ENCODE measurements at places on chromosomes 12 and 14.
A peak's percentile ranks its signal among the peaks of the same experiment; 100 is the strongest.

GRCh38 chr12:111389635-111390034 is 16.1 kb upstream of the SH2B3 start:
- no peak for DNase-seq

- no peak for DNase-seq
Observed at GRCh38 chr14:65495196-65495595, 82.7 kb downstream of the FUT8 start.

DNA sequence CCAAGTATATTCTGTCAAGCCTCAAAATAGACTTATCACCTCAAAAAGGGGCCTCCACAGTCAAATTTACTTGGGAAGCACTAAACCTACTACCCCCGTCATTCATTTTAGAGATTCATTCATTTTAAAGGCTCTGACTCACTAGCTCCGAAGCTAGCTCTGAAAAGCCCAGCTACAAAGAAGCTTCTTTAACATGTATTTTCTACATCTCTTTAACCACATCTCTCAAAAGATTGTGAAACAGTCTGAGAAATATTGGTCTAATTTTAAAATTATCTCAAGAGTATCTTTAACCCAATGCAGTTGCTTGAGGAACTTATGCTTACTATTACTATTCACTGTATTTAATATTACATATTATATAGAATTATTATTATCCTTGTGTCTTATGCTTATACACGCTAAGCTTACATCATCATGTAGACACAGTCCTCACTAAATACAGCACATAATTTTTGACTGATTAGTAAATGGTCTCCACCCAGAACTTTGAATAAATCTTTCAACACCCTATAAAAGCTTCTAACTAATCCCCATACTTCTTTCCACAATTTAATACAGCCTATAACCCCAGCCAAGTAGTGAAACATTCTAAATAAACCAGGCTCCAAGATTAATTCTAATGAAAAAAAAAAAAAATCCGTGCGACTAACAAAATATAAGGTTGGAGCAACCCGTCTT is 7.8 kb downstream of the NT5DC3 start:
- no peak for DNase-seq

GRCh38 chr12:79689061-79689476 is 1.7 kb downstream of the PAWR start:
- no peak for DNase-seq

DNA sequence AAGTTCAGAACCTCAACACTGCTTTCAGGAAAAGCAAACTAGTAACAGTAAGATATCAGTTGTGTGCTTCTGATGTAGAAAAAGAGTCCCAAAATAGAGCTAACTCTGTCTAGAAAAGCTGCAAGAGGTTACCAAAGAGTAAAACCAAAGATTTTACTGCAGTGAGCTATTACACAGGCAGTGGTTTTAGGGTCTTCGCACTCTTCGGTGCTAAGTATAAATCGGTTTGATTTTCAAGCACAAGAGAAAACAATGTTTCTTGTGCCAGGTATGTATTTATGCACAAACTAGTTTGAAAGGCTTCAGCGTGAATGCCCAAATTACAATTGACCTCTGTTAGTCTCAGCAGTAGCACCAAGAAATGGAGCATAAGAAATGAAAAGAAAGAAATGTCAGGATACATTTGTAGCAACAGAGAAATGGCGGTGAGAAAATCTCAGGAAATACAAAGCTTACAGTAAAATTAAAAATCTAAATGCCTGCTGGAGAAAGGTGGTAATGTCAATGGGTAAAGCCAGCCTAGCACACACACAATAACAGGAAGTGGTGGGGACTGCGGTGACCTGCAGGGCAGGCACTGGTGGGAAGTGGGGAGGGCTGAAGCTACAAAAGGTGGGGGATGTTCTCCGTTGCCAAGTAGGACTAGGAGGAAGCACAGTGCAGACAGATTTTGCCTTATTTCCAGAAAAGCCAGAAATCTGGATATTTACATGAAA is 18.0 kb upstream of the DYRK2 start:
- peak; percentile 88 for DNase-seq

- DNase-seq: no peak
Observed at GRCh38 chr12:78725951-78726580, 138.5 kb upstream of the SYT1 start.

GRCh38 chr12:113162102-113163029 is 12.8 kb downstream of the CFAP73 start:
- DNase-seq: no peak

GRCh38 chr12:2198005-2198501 is 145.3 kb downstream of the CACNA1C start:
- DNase-seq: no peak

DNA sequence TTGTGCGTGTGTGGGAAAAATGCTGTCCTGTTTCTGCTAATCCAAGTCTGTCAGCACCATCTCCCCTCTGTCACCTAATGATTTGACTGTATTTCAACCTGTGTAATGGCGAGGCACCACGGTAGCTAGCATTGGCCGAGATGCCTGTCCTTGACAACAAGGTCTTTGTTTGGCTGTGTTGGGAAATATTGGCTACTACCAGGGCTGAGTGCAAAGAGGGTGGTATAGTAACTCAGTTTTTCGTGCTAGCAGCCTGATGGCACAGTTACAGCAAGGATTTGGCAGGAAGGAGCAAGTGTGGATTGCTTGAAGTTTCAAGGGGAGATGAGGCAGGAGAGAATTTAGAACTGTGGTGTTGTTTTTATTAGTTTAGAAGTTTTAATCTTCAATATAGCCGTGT is 440.3 kb upstream of the RGS6 start:
- DNase-seq: no peak

DNA sequence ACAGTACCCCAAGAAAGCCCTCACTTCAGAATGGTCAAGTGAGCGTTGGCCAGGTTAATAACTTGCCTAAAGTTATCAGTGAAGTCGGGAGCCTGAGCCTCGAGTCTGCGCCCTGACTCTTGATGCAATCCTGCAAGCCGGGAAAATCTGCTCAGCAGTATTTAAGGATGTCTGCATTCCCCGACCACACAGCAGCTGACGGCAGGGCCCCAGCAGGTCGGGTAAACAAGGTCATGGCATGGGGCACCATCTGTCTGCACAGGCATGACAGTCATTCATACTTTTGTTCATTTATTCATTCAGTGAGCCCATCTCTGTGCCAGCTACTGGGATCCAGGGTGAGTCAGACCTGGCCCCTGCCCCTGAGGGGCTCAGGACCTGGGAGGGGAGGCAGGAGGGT is 11.1 kb downstream of the ABCB9 start:
- DNase-seq: no peak

DNA sequence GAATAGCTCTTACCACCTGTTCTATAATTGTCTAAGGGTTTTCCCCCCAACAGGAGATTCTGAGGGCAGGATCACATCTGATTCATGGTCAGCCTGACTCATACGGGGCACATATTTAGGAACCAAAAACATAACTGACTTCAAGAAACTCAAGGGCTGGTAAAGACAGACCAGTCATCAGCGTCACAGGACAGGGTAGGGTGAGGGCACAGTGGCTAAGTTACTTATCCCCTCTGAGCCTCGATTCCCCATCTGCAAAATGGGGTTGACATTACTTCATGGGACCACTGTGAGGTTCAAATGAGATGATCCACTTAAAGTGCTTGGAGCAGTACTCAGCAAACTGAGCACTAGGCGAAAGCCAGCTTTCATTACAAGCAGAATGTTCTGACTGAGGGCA is 606 bp downstream of the CINP start:
- no peak for DNase-seq

- no peak for DNase-seq
Observed at GRCh38 chr12:119090276-119090675, 88.5 kb upstream of the HSPB8 start.

DNA sequence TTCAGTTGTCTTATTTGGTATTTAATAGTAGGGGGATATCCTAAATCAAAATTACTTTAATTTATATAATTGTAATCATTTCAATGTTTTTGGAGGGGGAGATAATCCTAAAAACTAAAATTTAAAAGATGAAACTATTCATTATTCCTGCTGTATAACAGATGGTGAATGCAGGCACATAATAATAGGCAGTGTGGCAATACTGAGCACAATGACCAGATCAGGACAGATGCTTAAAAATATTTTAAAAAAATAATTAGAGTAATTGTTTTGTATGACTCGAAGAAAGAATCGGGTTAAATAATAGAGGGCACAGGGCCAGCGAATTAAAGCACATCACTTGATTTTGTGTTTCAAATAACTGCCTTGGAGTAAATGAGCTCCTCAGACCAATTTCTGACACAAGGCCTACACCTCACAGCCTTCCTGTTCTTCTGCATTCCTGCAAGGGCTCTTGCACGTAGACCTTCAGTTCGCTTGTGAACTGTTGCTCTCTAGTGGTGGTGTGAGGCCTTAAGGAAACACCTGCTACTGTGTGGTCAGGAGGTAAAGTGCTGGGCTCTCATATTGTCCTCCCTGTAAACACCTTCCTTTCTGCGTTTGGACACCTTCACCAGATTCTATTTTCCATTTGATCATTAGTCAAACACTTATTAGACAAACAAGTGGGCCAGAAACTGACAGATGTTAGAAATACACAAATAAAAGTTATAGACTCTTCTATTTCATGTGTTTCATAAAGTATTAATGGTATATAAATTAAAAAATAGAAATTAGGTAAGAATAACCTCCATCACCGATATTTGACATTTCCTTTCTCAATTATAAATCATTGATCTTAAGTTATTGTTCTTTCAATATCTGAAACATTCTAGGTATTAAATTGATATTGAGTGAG is 29.3 kb upstream of the KLRF1 start:
- DNase-seq: peak; percentile 68

DNA sequence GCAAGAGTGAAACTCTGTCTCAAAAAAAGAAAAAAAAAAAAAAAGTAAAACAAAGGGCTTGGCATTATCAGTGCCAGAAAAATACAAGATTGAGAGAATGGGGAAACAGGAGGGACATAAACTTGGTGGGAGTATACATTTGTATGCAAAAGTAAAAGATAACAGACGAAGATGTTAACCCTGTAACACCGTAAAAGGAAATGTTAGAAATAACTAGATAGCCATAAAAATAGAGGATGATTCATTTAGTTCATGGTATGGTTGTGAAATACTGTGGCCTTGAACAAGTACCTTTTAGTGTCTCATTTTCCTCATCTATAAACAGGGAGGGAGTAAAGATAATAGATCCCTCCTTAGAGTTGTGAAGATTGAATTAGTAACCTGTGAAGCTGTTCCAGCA is 33.3 kb downstream of the ATP2A2 start:
- DNase-seq: no peak

DNA sequence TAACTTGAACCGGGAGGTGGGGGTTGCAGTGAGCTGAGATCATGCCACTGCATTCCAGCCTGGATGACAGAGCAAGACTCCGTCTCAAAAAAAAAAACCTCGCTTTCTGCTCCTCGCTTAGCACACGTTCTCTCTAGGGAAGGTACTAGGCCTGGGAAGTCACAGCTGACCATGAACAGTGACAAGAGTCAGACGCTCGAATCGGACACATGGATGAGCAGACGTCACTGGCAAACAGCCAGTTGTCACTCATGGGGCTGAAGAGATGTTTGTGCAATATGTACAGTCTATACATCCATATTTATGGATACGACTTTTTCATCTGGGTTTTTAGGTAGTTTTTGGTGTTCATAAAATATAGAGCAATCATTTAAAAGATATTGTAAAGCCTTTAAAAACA is 19.4 kb downstream of the TCHP start:
- no peak for DNase-seq

- DNase-seq: no peak
Observed at GRCh38 chr14:46490238-46490685, 161.3 kb downstream of the RPL10L start.

DNA sequence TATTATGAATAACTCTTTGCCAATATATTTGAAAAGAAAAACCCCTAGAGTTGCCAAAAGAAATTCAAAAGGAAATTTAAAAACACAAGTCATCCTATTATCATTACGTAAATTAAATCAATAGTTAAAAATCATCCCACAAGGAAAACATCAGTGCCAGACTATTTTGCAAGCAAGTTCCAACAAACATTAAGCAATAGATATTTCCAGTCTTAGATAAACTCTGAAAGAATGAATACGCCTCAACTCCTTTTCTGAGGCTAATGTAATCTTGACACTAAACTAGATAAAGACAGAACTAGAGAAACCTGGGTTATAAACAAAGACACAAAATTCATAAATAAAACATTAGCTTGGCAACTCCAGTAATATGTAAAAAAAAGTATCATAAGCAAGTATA is 245.9 kb downstream of the FOXN3 start:
- DNase-seq: no peak

DNA sequence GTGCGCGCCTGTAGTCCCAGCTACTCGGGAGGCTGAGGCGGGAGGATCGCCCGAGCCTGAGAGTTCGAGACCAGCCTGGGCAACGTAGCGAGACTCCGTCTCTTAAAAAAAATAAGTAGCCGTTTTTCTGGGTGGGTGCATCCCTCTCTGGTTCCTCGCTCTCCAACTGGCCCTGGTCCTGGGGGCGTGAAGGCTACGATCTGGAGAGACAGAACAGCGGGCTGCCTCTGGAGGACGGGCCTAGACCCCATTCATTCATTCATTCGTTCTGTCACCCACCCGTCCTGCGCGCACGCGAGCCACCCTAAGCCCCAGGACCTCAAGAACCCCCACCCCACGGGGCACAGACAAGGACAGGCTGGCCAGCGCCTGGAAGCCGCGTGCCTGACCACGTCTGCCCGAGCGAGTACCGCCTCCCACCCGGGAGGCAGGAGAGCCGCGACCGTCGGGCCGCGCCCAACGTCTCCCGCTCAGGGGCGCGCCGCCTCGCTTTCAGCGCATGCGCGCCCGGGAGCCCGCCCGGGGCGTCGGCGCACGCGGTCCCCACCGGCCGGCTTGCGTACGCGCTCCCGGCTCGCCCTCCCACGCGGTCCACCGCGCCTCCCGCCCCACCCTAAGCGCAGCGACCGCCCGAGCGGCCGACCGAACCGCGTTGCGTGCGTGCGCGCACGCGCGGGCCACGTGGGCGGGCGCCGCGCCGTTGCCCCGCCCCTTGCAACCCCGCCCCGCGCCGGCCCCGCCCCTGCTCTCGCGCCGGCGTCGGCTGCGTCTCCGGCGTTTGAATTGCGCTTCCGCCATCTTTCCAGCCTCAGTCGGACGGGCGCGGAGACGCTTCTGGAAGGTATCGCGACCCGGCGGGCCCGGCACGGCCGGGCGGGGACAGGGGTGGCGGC is at the start of gene RAN:
Gene RAN (plus strand): TSS at position 781 of the 893 bp plus-strand sequence. CDS start 528 bp downstream, outside the sequence.
- DNase-seq: peak; percentile 79

DNA sequence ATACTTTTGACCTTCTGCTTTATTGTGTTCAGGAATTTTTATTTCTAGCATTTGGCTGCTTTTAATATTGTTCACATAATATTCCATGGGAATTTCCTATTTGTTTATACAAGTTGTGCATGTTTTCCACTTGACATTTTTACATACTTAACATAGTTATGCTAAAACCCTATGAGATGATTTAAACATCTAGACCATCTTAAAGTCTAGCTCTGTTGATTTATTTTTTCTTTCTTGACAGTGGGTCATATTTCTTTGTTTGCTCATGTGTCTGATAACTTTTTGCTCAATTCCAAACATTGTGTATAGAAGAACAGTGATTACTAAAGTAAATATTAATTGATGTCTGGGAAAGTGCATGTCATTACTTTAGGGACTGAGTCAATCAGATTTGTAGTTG is 202.1 kb upstream of the PDZRN4 start:
- no peak for DNase-seq

DNA sequence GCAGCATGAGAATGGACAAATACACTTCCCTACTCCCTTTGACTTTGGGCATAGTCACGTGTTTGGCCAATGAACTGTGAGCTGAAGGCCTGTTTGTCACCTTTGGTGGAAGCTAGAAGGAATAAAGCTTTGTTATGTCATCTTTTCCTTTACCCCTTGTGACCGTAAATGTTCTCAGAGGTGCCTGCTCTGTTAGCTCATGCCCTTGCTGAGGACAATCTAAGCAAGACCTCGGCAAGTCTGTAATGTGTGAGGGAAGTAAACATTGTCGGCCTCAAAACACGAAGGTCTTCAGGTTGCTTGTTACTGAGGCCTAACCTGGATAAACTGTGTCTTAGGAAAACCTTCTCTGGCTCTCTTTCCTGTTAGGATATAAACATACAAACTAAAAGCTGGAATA is 354.2 kb downstream of the TMEM132D start:
- no peak for DNase-seq
